NCI-H1930 (cell line): ENCODE measurements at places on chromosomes 2 and 18.

- no peak for DNase-seq
These were observed 11.9 kb upstream of the AGFG1 start for GRCh38 chr2:227460070-227460485.

DNA sequence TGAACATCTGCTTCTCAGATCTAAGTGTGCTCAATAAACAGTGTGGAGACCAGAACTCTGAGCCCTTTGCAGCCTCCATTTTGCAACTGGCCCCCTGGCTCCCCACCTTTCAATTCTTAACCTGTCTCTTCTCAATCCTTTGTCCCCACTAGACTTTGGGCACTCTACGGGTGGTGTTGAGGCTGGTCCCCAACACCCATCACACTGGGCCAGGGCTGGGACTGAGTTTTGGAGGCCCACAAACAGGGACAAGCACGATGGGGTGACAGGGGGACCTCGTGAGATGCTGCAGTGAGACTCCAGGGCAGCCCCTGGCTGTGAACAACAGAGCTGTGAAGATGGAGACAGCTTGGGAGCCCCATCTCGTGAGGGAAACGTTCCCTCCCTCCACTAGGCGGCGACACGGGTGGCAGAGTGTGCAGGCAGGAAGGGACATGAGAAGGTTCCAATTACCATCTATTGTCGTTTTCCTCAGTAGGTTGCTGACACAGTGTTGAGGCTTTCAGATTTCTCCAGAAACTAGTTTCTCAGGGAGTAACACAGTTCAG lies 1.2 kb downstream of the ANKMY1 start:
- peak; percentile 60 for DNase-seq

DNA sequence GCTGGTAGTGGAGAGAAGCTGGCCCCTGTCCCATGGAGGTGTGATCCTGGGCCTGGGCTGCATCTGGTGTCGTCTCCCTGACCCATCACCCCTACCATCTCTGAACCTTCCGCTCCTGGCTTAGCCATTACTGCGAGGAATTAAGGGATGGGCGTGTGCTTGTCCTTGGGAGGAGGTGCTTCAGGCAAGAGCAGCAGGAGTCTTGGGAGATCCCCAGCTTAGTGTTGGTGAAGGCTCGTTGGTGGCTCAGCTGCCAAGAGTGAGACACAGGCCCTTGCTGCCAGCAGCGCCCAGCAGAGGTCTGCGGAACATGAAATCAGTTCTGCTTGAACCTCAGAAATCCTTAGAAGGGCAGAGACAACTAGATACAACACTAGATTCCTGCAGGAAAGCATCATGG lies 59.9 kb upstream of the TGFA start:
- no peak for DNase-seq

DNA sequence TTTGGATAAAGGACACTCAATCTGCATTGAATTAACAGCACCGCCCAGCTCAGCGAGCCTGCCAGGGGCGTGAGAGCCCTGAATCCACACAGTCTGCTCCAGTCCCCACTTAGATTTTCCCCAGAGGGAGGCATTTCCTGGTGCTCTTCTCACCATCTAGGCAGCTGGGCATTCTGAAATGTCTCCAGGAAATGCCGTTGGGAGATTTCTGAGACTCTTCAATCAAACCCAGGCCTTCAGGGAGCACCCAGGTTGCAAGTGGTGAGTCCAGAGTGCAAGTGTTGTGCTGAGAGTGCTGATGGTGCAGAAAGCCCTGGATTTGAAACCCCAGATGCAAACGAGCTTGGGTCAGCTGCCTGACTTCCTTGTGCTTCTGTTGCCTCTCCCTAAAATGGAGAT lies 23.4 kb upstream of the TMEM37 start:
- DNase-seq: no peak

DNA sequence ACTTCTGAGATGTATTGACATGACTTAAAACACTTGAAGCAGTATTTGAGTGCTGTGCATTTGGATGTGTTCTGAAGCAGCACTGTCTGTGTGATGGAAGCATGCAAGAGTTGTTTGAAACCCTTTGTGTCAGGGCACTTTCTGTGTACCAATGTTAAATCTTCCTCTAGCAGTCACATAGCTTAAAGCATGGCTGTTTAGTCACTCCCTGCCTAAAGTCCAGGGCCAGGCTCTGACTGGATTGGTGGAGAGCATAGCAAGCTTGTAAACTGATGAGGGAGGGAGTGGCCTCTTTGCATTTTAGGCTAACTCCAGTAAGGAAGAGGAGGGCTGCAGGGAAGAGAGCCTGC lies 73.5 kb downstream of the MYO1B start:
- no peak for DNase-seq

DNA sequence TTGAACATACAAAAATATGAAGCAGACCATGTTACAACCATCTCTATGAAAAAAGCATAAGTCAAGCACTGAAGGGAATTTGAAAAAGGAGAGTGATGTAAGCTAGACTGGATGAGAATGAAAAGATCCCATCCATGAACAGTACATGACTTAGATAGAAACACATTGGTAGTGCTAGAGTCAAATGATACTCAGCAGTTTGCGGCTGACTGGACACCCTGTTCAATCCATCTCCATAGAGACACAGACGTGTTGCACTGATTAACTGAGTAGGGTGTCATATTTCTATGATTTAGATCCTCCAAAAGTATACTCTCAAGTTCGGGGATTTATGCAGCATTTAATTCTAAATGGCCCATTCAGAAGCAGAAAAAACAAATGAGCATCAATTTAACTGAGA lies 674.3 kb upstream of the NRXN1 start:
- DNase-seq: peak; percentile 6

DNA sequence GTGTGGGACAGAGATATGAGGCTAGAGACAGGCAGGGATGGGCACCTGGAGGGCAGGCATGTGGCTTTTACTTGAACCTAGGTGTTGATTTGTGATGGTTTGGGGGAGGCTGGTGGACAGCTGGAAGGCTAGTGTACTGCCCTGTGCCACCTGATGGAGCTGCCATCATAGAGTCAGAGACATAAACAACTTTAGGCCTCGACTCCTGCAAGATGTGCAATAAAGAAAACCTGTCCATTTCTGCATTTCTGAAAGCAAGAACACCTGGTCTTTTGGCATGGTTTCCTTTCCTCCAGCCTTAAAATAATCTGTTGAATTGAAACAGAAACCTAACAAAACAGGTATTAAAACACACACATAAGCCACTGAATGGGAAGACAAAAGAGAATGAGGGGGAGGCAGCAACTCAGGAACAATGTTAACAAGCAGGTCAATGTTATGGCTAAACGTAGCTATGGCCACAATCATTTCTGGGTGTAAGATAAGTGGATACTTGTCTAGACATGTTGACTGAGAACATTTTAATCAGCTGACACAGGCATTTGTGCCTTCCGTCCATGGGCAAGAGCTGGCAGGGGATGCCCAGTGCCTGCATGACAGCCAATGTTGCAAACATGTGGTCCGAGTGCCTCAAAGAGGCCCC lies 87.8 kb downstream of the KCTD1 start:
- DNase-seq: no peak

GRCh38 chr18:22233266-22233665 lies 63.9 kb downstream of the GATA6 start:
- DNase-seq: no peak
